ENCODE measurements at places on chromosomes 6 and 20.

DNA sequence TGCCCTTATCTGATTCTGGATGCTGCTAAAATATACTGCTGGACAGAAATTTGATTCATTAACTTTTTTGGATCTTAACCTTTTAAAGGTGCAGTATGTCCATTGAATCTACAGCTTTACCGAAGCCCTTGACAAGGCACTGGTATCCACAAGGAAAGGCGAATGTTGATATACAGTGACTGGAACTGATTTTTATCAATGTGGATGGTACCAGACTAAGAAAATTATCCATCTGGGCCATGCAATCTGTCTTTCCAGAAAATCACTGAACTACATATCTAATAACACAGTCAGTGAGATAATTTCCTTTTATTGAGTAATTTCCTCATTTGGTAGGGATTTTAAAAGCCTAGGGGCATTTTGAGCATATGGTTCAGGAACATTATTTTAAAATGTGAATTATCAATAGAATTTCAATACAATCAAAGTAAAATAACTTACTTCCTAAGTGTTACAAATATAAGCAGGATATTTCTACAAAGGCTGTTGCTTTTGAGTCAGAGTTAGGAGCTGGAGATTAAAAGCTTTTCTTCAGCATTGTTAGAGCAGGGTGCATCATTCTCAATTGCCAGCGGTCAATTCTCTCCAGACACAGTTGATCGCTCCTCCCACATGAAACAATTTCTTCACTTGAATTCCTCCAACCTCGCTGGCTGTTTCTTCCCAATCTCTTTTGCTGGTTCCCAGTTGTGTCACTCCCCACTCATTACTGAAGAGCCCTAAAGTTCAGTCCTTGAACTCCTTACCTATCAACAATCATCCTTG is 585.3 kb upstream of the FLRT3 start:
- DNase-seq, result no peak

DNA sequence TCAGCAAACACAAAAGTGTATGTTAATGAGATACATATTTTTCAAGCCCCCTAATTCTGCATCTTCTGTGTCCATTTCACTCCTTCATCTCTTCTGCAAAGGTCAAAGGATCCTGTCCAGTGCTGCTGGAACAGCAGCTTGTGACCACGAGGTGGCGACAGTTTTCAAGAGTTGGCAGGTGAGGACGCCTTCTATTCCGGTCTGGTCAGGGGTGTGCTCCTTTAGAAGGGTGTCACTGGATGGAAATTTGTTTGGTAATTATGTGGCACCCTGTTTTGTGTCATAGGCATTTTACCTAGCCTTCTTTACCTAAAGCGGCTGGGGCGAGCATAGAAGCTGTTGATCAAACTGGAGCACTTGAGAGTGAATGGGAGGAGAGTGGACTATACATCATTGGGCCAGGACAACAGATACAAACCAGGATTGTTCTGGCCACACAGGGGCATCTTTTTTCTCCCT is 32.9 kb upstream of the ERVFRD-1 start:
- DNase-seq, result peak; percentile 76

GRCh38 chr6:106003268-106003987 is 82.7 kb upstream of the PRDM1 start:
- no peak for DNase-seq

- no peak for DNase-seq
These were observed 205.9 kb downstream of the HACE1 start for GRCh38 chr6:104653781-104654180.

DNA sequence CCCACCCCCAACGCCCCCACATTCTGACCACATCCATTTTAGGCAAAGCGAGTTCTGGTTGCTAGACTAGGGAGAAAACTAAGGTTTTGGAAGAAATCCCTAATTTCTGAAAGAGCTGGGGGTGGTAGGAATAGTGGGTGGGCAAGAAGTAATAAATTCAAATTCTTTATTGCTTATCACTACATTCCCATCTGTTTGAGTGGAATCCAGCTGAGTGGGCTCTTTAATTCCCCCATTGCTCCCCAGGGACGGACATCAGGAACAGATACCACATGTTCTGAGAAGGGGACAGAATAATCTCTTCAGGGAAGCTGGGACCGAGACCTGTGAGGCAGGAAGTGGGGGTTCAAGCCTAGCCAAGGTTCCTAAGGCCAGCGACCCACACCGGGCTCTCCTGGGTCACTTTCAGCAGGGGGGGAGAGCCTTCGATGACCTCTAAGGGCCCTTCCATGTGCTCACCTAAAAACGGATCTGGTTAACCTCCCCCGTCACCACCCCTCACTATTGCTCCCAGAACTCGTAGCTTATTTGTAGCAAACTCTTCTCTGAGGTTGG is 42.3 kb upstream of the MRPS10 start:
- DNase-seq, result no peak

DNA sequence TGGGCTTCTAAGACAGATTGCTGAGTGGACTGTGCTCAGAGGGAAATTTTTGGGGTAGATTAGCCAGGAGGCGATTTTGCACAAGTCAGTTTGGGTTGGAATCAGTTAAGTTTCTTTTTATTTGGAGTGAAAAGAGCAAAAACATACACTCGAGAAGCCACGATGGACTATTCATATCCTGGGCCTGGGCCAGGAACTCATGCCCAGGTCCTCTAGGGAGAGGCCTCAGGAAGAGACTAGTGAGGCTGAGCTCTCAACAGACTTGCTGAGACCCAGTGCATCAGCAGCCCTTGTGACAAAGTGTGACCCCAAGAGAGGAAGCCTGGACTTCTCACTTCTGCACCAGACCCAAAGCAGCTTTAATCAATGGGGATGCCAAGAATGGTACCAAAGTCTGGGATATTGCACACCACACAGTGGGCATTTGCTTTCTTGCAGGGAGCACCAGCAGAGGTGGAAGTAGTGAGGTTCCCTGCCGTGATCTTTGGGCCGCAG is 61.6 kb upstream of the MAFB start:
- no peak for DNase-seq

GRCh38 chr20:16904751-16905150 is 156.6 kb downstream of the OTOR start:
- DNase-seq, result no peak

- peak; percentile 27 for DNase-seq
These were observed 241.6 kb downstream of the PHACTR1 start for GRCh38 chr6:12958052-12958706.

DNA sequence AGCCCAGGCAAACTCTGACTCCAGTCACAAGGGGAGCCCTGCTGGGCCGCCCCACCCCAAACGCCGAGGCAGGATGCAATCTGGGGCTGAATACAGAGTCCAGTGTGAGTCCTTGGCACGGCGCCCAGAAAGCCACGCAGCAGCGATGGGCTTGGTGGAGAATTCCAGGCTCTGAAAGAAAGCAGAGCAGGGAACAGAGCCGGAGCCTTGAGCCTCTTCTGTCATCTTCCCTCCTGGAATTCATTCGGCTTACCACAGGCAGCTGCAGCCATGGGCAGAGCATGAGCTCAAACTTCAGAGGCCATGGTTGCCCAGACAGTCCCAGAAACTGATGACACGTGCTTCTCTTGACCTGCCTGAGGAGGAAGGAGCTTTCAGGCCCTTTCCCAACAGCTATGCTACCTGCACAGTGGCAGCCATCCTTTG is 441.1 kb upstream of the JARID2 start:
- peak; percentile 94 for DNase-seq

DNA sequence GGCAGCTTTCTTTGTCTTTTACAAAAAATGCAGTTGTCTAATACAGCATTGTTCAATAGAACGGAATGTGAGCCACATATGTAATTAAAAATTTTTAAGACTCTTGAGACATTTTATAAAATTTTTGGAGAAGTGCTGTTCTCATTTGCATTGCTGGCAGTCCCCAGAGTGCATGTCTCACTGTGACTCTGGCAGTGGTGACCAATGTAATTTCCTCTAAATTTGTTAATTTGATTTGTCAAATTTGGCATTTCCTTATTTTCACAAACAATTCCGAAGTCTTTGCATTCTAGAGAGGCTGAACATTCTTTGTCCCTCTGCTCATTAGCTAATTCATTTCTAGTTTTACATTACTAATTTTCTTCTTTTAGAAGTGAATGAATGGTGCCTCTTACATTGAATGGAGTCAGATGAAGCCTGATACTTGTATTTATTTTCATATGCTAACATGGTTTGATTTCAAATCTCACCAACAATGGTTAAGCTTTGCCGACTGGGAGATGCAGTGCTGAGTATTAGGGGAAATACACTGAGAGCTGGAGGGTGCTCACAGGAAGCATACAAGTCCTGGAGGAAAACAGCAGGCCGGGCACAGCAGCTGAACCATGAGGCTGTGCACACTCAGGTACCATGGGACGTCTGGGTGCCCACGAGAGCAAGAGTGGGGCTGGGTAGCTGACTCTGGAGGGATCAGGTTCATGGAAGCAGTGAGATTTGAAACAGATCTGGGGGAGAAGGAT is 68.5 kb upstream of the ARMC2 start:
- no peak for DNase-seq

DNA sequence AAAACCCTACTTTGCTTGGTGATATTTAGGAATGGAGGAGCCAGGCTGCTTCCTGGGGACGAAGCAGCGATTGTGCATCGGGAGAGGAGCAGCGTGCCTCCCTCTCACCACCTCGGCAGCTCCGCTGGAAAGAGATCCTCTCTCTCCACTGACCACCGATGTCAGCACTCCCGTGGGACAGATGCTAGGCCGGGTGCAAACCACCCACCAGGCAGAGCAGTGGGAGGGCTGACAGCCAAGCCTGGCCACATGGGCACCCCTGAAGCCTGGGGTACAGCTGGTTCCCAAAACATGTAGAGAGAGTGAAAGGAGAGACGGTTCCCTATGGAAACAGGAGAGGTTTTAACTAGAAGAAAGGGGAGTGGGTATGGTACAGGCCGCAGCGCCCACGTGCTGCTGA is 220.0 kb downstream of the ANKRD60 start:
- no peak for DNase-seq

- no peak for DNase-seq
These were observed 243.4 kb upstream of the POU3F2 start for GRCh38 chr6:98590997-98591396.
